ENCODE measurements at places on chromosomes 12 and 14.

DNA sequence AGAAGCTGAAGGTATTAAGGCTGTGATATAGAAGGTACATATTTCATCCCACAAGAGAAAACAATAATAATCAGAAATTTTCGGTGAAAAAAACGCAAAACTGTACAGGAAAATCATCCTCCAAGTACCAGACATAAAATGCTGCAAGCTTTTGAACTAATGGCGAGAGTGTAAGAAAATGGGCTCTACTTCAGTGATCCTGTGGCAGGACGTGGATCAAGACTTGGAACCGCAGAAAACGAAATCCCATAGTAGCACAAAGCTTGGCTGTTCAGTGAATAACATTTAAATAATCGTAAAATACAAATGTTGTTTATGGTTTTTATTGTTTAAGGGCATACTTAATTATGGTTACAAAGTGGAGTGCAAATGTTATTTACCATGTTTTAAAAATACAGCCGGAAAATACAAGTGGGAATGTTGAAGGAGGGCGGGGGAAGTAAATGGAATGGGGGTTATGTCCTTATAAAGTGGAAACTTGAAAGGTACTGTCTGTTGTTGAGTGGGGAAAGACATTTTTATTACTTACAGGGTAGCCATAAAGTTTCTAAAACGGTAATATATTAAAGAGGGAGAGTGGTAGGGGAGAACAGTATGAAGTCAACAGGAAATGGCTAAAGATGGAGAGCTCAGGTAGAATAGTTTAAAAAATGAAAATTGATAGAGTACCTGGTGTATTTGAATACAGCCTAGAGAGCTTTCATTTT, 1.1 kb downstream of the SMIM10L1 start:
- DNase-seq, result peak; percentile 69

- DNase-seq, result no peak
Measured at GRCh38 chr12:57521525-57522010, 1.1 kb upstream of the MBD6 start.

DNA sequence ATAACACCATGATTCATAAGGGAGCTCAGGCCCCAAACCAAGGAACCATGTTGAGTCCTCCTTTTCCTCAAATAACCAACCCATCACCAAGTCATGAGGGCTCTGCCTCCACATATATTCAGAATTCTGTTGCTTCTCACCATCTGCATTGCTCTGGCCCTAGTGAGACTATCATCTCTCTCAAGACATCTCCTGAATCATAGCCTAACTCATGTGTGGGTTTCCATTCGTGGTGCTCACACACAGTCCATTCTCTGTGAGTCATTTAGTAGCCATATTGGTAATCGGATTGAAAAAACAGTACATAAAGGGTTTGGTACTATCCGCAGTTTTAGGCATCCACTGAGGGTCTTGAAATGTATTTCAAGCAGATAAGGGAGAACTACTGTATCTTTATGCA, 5.1 kb upstream of the SLC38A2 start:
- no peak for DNase-seq

DNA sequence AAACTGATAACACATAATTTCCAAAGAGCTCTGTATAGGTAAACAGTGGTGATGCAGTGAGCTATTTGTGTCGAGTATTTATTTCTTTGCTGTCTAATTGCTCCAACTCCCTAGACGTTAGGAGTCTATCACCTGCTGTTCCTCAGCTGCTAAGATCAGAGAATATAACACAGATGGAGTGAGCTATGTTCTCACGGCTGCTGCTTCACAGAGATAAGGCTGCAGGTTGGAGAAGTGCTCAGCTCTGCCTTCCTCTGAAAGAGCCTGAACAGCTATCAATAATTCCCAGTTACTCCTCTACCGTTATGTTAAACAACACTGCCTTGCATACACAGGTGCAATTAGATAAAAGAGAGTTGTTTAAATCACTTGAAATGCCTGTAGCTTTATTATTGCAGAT, 103.2 kb upstream of the MDGA2 start:
- DNase-seq, result no peak

- DNase-seq, result no peak
Measured at GRCh38 chr12:102372087-102372486, 108.3 kb downstream of the IGF1 start.

DNA sequence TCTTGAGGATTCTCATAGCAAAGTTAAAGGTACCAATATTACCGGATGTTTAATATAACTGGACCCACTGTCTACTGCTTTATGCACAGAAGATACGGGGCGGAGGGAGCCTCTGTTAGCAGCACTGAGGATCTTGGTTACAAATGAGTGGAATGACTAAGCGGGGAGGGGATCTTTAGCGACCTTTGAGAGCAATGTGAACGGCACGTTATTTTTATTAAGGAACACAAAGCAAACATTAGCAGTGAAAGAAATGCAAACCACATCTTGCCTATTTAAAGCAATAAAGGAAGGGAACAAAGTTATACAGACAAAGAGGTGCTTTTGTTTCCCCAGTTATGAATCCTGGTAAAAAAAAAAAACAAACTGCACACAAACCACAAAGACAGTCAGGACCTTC, 27.1 kb upstream of the PRMT8 start:
- DNase-seq, result no peak

- no peak for DNase-seq
Measured at GRCh38 chr12:65943388-65944137, 119.3 kb downstream of the HMGA2 start.

GRCh38 chr12:10741845-10742244, 18.7 kb upstream of the YBX3 start:
- DNase-seq, result no peak

- DNase-seq, result no peak
Measured at GRCh38 chr12:114430306-114430705, 24.4 kb upstream of the TBX5 start.

- no peak for DNase-seq
Measured at GRCh38 chr12:32126720-32127119, 20.1 kb downstream of the BICD1 start.

DNA sequence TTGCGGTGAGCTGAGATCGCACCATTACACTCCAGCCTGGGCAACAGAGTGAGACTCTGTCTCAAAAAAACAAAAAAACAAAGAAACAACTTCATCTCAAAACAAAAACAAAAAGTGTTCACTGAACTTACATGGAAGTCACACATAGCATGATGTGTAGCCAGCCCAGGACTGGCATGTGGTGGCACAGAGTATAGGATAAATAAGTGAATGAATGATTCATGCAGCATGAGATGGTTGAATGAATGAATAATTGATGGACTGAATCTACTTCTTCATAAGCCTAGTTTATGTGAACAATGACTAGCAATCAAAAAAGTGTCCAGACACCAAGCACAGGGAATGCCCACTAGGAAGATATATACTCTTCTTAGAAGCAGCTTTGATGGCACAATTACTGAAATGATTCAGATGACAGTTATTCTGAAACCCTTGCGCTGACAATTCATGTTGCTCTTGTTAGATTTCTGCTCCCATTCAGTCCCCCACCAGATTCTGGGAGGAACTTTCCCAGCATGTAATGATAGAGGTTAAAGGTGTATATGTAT, 31.6 kb upstream of the SERPINA6 start:
- DNase-seq, result no peak

GRCh38 chr12:91947459-91947858, 198.2 kb downstream of the BTG1 start:
- no peak for DNase-seq

GRCh38 chr14:49928015-49928414, 35.1 kb downstream of the ARF6 start:
- DNase-seq, result no peak

- no peak for DNase-seq
Measured at GRCh38 chr12:113239811-113240331, 18.6 kb downstream of the TPCN1 start.

DNA sequence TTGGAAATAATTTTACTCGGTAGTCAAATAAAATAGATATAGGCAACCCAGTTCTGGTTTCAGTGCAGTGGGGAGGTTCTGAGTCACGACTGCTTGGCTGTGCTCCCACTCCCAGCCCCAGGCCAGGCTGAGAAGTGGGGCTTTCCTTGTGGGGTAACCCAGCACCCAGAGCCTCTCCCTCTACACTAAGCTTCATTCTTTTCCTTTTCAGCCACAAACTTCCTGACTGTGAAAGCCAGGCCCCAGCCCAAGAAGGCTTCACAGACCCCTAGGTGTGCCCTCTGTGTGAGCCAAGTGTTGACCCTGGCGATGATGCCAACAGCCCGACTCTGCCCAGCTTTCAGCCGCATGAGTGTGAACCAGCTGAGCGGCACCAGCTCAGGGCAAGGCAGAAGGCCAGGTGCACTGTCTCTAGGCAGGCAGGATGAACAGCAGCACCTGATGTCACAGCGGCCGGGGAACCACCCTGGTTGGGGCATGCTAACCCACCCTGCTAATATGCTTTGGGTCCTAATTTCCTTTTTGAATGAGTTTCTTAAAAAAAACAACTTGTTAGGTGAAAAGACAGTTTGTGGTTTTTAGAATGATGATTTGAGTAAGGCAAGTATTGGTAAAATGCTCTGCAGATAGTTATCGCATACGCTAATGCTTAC, 42.2 kb upstream of the ATP23 start:
- DNase-seq, result no peak

GRCh38 chr12:13198876-13199275, 2.4 kb downstream of the EMP1 start:
- DNase-seq, result no peak

DNA sequence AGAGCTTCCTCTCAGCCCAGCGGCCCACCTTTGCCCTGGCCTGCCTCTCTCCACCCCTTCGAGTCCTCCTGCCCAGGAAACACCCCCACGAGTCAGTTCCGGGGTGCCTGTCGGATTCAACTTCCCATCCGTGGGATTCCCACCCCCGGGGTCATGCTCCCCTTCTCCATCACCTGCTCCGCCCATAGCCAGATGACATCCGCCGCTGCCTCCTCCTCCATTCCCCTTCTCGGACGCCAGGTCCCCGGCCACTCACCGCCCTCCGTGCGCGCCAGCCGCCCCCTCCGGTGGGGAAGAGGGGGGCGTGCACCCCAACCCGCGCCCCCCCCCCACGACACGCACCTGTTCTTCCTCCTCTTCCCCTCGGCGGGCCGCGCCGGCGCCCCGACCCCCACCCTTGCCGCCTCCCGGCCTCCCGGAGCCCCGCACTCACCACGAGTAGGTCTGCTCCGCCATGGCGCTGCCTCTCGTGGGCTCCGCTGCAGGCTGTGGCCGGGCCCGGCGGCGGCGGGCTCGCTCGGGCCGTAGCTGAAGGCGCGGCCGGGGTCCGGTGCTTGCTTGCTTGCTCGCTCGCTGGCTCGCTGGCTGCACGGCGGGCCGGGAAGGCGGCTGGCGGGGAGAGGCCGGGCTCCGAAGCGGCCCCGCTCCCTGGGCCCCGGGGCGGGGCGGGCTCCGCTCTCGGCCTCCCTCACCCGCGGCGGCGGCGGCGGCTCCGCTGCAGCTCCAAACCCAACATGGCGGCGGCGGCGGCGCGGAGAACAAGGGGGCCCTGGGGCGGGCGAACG, 554 bp downstream of the SPPL3 start:
- no peak for DNase-seq

Measured in NCI-H187 (cell line).